ENCODE measurements at places on chromosomes 4 and X.

DNA sequence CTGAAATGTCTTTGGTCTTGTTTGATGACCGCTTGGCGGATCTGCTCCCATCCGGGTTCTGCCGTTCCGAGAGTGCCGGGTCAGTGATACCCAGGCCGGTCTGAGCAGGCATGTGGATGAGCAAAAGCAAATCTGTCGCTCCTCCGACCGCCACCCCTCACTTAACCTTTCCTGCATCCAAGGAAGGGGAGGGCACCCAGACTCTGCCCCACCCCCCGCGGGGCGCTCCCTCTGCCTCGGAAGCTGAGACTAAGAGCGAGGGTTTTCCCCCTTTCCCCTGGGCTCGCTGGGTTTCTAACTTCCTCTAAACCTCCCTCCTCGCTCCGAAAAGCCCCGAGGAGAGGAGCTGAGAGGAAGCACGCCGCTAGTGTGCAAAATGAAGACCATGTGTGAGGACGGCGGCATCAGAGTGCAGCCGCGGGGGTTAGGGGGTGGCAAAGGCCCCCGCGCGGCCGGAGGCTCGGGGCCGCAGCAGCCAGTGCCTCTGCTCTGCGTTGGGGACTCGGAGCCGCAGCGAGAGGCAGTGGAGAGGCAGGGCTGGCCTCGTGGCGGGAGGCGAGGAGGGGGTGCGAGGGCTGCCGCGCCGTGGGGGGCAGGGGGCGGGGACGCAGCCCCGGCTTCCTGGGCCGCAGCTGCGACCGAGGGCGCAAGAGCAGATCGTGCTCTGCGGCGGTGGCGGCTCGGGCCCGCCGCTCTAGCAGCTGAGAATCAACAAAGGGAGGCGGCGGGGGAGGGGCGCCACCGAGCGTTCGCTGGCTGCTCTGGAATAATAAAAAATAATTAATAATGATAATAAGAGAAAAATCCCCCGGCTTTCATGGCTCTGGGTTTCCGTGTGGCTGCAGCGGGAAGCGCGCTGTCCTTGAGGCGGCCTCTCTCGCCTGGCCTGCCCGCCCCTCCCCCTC lies 55.8 kb upstream of the BCOR start:
- no peak for DNase-seq

DNA sequence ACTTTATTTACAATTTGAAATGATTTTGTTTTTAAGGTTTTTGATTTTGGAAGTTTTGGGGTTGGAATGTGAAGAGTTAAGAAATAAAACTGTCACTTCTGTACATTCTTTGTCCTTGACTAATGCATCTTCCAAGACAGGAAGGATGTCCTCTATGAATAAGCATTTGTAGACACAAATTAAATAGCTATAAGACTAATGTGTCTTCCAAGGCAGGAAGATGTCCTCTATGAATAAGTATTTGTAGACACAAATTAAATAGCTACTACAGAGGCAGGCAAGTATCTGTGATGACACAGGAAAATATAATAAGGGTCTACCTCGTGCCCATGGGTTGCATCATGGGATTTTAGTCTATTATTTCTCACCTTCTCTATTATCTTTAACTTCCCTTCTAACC lies 14.5 kb downstream of the PRSS48 start:
- DNase-seq = no peak

GRCh38 chr4:37687681-37688080 lies 1.5 kb upstream of the RELL1 start:
- DNase-seq = no peak

- no peak for DNase-seq
Observed at GRCh38 chrX:109186939-109187338, 294.9 kb downstream of the GUCY2F start.

GRCh38 chr4:102592256-102592655 lies 91.1 kb downstream of the NFKB1 start:
- no peak for DNase-seq

DNA sequence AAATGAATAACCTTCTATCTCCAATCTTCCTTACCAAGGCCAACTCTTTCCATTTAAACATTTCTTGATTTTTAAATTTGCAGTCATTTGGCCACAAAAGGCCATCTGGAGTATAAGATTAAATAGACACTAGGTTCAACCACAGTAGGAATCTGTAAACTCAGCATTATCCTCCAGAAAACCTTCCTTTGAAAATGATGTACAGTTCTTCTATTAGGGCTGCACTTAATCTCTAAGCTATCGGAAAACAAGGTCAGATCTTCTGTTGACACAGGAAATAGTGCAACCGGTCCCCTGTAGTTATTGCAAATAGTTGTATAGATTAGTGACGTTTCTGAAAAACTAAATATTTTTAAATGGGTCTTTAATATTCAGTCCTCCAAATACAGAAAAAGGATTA lies 359.0 kb upstream of the ATOH1 start:
- no peak for DNase-seq

GRCh38 chrX:132657876-132658275 lies 169.0 kb upstream of the MBNL3 start:
- DNase-seq = no peak

DNA sequence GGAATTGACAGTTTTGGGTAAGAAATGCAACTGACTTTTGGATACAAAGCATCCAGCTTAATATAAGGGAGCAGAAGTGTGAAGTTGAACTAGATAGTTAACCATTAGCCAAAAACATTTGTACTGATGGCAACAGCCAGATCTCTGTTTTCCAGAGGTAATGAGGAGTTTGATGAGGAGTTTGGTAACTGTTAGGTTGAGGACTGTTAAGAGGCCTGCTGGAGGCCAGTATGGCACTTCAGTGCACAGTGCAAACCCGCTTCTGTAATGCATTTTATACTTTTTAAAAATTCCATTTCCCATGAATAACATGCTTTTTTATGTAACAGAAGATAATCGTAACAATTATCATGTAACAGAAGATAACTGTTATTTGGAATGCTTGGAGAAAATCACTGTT lies 30.0 kb downstream of the CDKL5 start:
- DNase-seq = no peak

DNA sequence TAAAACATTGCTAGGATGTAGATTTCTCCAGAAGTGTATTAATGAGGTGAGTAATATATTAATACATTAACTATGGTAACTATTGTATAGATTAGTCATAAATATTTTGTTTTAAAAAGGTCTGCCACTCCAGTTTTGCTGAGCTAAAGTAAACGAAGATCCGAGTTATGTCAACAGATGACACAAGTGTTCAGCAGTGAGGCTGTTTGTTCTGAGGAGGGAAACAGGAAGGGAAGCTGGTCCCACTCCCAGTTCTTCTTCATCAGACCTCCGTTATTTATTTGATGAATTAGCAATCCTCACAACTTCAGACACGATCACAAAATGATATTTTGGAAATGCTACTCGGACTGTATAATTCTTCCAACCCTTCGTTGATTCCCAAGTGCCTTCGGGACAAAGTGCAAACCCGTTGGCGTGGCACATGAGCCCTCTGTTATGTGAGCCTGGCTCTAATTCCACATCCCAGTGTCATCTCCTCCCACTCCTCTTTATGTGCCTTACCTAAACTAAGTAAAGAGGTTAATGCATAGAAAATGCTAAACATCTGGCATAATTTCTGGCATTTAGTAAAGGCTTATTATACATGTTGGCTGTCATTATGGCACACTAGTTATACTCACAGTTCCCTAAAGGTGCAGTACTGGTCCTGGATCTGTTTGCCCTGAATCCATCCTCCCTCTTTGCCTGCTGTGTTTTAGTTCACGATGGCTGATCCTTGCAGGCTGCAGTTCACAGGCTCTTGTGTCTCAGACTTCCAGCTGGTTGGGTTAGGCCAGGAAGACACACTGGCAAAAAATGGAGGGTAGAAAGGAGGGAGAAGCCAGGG lies 190.6 kb upstream of the LNX1 start:
- DNase-seq = no peak

- DNase-seq = no peak
Observed at GRCh38 chr4:153728660-153729059, 31.2 kb downstream of the RNF175 start.

GRCh38 chr4:144699565-144699964 lies 53.6 kb downstream of the HHIP start:
- DNase-seq = no peak

GRCh38 chrX:40085102-40085551 lies 12.6 kb downstream of the BCOR start:
- DNase-seq = no peak

DNA sequence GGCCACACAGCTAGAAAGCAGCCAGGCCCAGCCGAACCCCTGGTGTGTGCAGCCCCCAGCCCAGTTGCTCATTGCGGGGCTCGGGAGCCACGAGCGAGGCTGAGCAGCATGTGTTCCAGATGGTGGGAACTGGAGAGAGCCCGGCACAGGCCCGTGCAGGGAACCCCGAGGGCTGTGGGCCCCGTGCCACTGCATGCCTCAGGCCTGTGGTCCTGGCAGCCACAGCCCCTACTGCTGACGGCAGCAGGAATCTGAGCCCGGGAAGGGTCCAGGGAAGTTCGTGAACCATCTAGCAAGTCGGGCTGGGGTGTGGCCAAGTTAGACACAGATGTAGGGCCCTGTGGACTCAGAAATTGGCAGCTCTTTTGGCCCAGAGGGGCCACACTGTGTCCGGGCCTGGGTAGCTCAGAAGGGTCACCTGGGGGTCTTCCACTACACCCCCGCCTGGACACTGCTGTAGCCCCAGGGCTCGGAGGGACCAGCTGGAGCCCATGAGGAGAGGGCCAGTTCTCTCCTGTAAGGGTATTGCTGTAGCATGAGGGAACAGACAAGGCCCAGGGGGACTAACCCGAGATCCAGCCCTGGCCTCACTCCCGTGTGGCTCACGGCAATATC lies 12.1 kb downstream of the HTRA3 start:
- DNase-seq = no peak

DNA sequence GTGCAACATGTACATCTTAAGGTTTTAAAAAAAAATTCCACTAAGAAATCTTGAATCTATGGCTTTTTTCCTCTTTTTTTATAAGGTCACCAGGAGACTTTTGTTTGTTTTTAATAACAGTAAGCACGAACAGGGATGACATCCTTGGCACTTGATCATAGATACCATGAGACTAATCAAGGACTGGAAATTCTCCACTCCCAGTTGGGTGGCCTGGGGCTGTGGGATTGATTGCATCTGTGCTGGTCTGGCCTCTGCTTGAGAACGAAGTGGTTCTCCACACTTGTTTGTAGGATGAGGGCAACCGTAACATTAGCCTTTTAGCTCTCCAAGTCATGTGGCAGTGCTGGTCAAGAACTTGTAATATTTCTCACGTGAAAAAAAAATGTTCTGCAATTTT lies 35.4 kb downstream of the SNX25 start:
- no peak for DNase-seq

DNA sequence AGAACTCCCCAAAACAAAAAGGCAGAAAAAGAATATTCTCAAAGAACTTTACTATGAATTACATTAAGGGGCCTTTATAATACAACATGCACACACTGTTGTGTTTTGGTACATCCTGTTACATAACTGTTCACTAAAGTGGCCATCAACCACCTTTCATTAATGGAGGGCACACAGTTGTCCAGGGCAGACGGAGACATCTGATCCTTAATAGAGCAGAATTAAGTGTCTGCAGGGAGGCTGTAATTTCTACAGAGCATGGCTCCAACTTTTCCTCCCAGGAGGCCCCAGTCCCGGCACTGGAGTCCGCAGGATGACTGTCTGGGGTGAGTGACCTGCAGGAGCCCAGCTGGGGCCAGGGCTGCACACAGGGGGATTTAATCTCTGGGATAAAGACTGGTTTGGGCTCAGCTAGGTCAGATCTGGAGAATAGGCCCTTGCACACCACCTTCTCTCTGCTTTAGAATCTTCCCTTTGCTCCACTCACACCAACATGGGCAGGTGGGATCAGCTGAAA lies 233.4 kb downstream of the MAML3 start:
- no peak for DNase-seq

DNA sequence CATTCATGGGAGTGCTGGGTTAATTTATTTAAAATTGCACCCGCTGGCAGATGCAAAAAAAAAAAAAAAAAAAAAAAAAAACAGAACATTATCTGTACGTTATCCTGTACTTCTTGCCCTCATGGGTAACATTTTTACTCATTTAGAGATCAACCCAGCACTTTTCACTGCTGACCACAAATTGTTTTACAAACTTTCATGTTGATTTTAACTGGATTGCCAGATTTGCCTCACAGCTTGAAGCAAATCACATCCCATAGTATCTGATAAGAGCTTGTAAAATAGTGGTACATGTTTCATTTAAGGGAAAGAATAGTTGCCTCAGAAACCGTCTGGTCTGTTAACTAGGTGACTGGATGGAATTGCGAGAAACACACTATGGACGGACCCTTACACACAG lies 640.8 kb downstream of the TRIML1 start:
- no peak for DNase-seq

DNA sequence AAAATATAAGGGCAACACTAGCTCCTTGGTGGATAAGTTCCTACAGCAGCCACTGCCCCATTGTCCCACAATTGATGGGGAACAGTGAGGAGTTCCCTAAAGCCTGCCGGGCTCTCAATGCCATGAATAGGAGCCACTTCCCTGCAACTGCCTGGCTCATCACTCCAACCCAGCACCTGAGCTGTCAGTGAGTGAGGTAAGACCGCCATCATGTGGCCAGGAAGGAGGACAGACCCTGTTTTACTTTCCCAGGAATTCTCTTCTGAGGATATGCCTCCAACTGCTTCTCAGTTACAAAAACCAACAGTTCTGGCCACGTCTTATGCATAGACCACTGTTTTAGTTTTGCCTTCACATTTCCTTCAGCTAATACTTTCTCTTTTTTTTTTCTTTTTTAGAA lies 45.5 kb downstream of the SRPX start:
- DNase-seq = no peak

GRCh38 chrX:111561851-111562250 lies 50.4 kb downstream of the SERTM2 start:
- no peak for DNase-seq

GRCh38 chr4:29549342-29549741 lies 1170.8 kb upstream of the PCDH7 start:
- no peak for DNase-seq

- no peak for DNase-seq
Observed at GRCh38 chr4:168813890-168814289, 196.2 kb downstream of the CBR4 start.

DNA sequence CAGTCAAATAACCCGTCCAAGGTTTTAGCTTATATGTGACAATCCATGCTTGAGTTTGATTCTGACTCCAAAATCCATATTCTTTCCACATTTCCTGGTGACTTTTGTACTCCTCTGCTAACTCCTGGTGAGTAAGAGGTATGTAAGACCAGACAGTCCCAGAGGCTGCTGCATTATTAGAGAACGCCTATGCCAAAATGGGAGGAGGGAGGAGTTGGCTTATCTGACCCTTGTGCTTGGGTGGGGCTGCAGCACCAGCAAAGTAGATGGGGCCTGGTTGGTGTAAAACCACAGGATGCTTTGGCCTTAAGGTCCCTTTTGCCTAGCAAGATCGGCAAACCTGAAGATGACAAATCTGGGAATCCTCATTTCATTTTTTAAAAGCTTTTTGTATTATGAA lies 9.1 kb upstream of the RNF212 start:
- DNase-seq = no peak

DNA sequence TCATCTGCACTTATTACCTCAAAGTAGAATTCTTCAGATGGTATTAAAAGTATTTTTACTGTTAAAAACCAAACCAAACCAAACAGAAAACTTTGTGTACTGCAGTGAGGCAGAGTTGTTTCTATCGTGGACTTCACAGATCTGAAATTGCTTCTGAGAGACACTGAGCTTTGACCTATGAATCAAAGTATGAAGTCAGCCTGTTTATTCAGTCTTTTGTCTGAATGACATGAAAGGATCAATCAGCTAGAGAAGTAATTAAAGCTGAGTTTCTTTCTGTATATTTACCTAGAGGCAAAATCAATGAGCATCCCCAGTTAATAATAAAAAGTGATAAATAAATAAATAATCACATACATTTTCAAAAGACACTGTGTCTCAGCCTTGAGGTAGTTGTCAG lies 2121.0 kb downstream of the PCDH7 start:
- no peak for DNase-seq

GRCh38 chr4:36358173-36358572 lies 76.8 kb downstream of the DTHD1 start:
- DNase-seq = no peak

Measured in activated CD4-positive, alpha-beta T cell treated with anti-CD3 and anti-CD28 coated beads for 1 hour (primary cell).